ENCODE measurements at places on chromosomes 7 and 10. TPM values are rescaled to one million over a fixed set of nuclear protein-coding genes. Genes with fewer than 3 reads are reported as not detected.

The PCLO gene
- total RNA-seq: 0.78 TPM

DNA sequence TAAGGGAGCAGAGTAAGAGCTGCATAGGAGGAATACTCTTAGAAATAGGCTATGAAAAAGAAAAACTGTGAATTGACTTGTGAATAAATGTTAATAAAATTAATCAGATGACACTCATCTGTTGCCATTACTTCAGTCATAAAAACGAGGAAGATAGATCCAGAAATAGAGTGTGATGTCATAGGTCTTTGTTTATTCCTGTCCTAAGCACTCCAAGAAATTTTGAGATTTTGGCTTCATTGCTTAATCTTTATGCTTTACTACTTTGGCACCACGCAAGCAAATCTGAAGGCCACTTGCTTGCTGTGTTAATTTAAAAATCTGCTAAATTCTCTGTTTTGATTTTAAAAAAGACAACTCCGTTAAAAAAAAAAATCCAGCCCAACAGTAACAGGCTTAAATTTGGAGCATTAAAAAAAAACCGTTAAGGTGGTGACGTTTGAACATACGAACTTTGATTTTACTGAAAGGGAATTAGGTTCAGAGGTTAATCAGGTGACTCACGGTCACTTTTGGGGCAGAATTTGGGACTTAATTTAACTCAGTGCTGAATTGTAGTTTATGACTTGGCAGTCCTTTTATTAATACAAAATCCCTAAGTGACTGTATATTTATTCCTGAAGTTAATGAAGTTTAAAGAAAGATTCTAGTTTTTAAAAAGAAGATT, 3.4 kb downstream of the IFRD1 start:
- DNase-seq: no peak

The ZNF853 gene
- total RNA-seq: 13.2 TPM

The PAPOLB gene
- 2.4 TPM for total RNA-seq

GRCh38 chr10:100654782-100655325, 90.5 kb upstream of the PAX2 start:
- DNase-seq: no peak

The SDK1 gene
- 15.1 TPM for total RNA-seq

DNA sequence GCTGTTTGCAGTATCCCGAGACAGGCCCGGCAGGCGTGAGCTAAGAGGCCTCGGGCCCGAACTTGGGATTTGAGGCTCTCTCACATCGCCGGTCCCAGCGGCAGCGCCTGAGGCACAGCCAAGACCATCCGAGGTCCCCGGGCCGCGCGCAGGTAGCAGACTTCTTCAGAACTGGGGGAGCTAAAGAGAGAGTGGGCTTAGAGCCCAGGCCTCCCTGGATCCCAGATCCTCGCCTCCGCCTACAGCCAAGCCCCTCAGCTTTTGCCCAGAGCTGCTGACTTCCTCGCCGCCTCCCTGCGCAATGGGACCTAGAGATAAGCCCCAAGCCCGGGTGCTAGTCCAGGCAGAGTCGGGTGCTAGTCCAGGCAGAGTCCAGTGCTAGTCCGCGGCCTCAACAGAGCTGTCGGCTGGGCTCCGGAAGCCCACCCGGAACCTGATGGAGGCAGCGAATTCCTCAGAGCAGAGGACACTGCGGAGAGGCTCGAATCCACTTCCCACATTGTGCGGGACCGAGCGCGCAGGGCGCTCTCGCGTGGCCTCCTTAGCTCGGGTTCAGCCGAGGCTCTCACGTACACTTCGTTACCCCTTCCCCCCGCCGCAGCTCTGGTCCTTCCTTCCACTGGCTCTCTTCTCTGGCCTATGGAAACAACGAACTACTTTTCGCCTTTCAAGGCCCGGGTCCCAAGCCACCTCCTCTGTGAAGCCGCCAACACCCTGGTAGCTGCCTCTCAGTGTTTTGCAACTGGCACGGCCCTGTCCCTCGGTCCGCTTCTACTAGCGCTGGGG, 5.8 kb downstream of the LBX1 start:
- no peak for DNase-seq

DNA sequence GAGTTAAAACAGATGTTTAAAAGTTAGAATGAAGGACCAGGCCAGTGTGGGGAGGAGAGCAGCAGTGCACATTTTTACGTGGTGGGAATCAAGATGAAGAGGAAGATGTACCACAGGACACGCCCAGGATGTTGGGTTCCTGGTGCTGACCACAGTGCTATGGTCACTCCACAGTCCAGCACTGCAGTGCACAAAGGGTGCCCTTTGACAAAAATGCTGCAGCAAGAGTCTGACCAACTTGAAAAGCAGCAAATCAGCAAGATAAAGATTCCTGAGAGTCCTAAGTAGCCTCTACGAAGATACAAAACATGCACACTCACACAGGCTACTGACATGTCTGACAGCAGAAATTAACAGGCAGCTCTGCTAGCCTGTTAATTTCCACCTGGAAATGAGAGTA, 107.1 kb downstream of the PIP4K2A start:
- no peak for DNase-seq

DNA sequence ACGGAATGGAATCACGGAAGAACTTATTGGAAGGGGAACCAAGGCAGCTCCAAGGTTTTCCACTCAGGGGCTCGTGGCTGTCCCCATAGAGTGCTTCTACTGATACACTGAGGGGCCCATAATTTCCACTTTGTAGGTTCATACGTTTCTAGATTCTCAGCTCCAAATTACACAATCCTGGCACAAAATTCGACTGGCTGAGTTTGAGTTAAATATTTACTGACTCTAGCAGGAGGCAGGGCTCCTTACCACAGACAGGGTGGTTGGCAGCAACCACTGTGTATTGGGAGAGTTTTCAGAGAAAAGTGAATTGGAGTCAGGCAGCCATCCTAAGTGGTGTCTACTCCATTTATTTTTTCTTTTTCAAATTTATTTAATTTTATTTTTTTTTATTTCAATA, 55.4 kb upstream of the SEC61G start:
- DNase-seq: no peak

GRCh38 chr7:2821842-2822507, 22.1 kb downstream of the GNA12 start:
- DNase-seq: no peak

- no peak for DNase-seq
Measured at GRCh38 chr10:75091146-75091545, 20.3 kb upstream of the SAMD8 start.
